ENCODE measurements at places on chromosomes 12 and 14.

GRCh38 chr12:68157380-68157779 is 2.2 kb downstream of the IFNG start:
- peak; percentile 25 for DNase-seq

DNA sequence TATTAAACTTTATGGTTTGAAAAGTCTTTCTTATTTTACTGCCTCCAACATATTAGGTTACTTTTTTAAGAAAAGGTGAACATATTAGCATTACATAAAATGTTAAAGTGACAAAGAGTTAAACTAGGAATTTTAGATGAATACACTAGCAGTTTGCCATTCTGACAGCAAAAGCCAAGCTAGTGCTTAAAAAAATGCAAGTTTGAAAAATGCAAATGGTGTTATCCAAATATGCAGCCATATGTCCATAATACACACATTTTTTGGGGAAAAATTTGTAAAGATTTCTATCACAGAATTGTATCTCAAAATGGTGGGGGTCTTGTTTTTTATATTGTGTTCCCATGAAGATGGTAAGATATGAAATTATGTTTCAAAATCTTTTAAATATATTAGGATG is 466.1 kb downstream of the FOXG1 start:
- no peak for DNase-seq

DNA sequence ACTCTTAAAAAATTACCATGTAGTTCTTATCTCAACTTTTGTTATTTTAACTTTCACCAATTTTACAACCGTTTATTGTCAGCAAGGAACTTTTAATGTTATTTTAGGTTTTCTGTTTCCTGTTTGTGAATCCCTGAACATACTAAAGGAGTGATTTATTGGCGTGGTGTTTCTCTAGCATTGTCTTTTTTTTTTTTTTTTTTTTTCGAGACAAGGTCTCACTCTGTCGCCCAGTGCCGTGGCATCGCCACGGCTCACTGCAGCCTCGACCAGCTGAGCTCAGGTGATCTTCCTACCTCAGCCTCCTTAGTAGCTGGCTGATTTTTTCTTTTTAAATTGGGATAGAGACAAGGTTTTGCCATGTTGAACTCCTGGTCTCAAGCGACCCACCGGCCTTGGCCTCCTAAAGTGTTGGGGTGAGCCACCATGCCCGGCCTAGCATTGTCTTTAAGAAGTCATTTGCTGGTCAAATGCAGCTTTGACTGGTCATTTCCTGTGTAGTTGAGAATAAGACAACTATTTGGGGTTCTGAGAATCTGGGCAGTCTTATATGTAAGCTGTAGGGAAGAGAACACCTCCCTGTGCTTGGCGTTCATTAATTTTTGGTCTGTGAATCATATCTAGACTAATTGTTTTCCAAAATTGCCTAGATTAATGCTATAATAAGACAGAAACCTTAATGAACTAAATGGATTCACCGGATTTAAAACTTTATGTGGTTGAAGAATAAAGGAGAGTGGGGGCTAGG is 2.1 kb downstream of the WASHC4 start:
- DNase-seq = no peak

- DNase-seq = no peak
Measured at GRCh38 chr12:97637770-97638169, 175.2 kb downstream of the RMST start.

DNA sequence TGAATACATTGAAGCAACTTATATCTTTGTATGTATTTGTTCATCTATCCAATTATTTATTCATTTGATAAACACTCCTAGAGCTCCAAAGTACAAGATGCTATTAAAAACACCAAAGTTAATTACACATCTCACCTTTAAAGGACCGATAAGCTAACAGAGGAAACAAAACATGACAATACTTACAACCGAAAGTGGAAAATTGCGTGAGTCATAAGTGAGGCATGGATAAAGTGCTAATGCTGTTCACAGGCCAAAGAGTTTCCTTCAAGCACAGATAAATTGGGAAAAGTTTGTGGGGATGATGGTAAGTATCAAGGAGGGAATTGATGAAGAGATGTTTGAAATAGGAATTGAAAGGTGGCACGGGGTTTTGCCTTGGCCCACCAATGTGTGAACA is 172.8 kb upstream of the KITLG start:
- DNase-seq = no peak

DNA sequence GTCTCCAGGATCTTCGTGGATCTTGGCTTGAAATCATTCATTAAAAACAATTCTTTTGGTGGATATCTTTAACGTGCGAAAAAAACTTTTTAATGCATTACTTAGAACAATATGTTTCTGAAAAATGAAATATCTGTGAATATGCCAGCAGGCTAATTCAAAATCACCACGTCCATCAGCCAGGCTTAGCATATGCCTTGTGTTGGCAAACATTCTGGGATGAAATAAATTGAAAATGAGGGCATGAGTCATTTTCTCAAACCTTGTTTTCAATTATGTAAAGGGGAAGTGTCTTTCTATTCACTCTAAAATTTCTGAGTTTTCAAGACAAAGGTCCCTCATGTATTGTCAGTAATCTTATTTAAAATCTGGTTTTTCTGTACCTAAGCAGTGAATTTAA is 393.9 kb downstream of the PAWR start:
- no peak for DNase-seq

GRCh38 chr14:75439989-75440388 is 12.2 kb downstream of the JDP2 start:
- DNase-seq = no peak

DNA sequence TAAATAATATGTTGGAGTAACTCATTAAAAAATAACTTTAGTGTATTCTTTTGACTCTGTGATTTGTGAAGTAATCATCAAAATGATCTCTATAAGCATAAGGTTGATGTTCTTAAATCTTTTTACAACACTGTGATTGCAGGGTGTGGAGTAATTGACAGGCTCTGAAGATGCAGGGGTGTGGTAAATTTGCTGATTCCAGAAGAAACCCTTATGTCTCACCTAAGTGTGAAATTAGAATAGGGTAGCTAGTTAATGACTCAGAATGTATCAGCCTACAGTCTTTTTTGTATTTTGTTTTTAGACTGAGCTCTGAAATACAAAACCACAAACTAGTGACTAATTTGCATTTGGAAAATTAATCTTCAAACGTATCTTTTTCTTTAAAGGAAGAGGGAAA is 5.9 kb downstream of the PRPF39 start:
- peak; percentile 57 for DNase-seq

- DNase-seq = no peak
Measured at GRCh38 chr12:70268972-70269371, 25.7 kb downstream of the CNOT2 start.

DNA sequence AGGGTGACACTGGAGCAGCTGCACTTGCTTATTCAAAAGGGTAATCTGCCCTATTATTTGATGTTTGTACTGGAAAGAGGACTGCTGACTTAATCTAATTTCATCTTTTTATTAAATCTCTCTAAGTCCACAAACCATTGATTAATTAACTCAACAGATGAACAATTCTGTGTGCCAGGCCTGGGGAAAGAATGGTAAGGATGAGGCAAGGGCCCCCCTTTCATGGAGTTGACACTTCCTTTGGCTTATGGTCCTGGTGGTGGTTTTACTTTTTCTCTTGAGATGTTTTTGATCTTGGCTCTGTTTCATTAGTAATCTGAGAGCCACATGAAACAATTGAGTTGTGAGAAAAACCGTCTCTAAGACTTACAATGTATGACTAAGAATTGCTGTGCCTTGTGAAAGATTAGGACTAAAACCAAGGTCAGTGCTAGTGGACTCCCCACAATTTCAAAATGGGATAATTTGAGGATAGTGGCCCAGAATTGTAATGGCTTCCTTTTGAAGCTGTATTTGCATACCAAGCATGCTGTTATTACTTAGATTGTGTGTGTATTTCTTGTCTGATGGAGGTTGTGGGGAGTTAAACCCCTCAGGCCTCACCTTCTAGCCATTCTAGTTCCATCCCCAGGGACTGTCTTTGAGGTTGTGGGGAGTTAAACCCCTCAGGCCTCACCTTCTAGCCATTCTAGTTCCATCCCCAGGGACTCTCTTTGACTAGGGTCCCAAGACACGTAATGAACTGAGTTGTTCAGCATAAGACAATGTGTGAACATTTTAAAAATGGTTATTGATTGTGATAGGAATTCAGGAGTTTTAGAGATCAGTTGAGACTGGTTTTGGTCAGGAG is 52.5 kb upstream of the EVL start:
- DNase-seq = no peak

GRCh38 chr14:36207500-36207899 is 31.0 kb upstream of the PTCSC3 start:
- no peak for DNase-seq

DNA sequence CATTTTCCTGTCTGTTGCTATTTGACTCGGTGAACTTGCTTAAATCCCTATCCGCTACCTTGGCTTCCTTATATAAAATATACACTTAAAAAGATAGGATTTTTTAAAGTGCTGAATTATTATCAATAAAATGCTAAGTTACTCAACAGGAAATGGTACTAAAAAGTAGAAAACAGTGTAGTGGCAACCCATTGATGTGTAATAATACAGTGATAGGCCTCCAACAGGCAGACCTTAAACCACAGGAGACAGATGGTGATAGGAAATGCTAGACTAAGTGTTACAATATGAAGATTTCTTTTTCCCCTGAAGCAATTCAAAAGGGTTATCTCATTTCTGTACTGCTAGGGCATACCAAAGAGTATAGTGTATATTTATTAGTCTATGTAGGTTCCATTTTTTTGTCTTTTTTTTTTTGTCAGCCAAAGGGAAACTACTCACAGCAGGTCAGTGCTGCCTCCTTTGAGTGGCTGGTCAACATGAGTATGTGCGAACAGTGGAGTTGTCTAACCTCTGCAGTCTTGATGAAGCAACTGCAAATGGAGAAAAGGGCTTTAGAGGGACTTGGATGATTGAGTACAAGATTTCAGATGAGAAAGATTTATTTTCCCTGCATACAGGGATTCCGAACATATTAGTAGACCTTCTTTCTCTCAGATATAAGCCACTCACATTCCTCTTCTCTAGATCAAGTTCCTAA is 183.8 kb downstream of the ACSS3 start:
- DNase-seq = no peak

- DNase-seq = no peak
Measured at GRCh38 chr14:104603711-104604401, 716 bp downstream of the TMEM179 start.

GRCh38 chr14:46951103-46951502 is 299.5 kb upstream of the RPL10L start:
- no peak for DNase-seq

DNA sequence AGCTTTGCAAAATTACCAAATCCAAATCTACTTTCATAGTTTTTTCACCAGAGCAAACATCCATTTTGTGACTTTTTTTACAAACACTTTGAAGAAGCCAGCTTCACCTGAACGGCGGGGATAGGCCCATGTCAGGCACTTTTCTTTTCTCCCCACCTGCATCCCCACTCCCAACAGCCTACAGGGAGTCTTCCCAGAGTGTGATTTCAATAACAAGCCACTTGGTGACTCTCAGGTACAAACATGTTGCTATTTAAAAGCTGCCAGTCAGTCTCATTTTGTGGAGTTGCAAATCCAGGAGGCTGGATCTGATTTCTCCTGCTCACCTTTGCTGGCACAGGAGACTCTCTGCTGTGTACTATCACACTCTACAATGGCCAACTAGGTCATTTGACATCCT is 285.5 kb downstream of the KCNH5 start:
- DNase-seq = no peak

DNA sequence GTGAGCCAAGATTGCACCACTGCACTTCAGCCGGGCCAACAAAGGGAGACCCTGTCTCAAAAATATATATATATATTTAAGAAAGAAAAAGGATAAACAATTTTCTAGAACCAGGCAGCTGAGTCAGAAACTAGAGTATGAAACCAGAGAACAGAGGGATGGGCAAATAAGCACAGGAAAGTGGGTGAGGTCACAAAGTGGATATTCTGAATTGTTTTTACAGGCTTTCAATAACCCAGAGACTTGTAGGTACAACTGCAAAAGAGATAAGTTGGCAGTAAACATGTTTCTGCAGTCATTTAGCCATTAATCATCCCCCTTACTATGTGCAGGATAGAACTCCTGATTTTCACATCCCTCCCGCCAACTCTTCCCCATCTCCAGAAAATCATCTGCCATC is 94.2 kb downstream of the BTG1 start:
- no peak for DNase-seq

DNA sequence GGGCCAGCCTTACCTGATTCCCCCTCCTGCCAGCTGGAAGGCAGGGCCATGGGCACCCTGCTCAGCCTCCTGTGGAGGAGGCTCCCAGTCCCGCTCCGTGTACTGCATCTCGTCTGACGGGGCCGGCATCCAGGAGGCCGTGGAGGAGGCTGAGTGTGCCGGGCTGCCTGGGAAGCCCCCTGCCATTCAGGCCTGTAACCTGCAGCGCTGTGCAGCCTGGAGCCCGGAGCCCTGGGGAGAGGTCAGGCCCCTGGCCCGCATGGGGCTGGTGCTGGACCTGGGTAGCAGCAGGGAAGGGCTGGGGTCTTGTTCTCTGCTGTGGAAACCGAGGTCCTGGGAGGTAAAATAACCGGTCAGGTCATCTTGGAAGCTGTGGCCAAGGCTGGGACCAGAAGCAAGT is 16.4 kb downstream of the PAPLN start:
- no peak for DNase-seq

- no peak for DNase-seq
Measured at GRCh38 chr14:101030586-101030985, 127.1 kb upstream of the RTL1 start.

- DNase-seq = peak; percentile 13
Measured at GRCh38 chr12:96486751-96487613, 2.4 kb upstream of the CFAP54 start.

- DNase-seq = peak; percentile 95
Measured at GRCh38 chr14:50062438-50063085, 53.8 kb downstream of the VCPKMT start.

DNA sequence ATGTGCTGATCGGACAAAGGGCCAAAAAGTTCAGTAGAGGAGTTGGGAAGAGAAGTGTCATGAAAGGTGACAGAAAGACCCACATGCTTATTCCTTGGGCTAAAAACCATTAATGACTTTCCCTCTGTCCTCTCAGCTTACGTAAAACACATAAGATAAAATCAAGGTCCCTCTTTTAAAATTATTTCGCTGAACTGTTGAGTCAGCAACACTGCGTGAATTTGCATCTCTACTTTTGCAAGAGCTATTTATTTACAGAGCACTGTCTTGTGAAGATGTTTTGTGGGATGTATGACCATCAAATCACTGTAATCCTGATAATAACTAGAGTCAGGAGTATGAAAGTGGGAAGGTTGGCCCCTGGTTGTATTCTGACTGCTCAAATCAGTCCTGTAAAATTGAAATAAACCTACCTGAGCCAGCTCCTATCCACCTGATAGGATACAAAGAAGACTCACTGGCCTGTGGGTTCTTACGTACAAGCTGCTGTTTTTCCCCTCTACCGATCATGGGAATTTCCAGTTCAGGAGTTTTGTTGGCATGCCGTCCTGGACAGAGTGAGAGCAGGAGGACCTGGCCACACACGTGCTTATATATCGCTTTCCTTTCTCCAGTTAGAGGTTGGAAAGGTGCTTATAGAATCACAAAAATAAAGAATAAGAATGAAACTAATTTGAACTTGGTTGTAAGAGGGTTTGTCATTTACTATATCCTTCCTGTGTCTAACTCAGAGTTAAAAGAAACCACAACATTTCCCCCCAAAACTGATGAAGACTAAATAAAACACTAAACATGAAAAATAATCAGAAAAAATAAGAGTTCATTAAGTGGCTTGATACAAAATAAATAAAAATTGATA is 42.9 kb downstream of the IFNG-AS1 start:
- DNase-seq = no peak

- DNase-seq = no peak
Measured at GRCh38 chr14:21915826-21916225, 242.2 kb upstream of the OR4E1 start.

GRCh38 chr12:64083285-64084210 is 138.5 kb downstream of the KICS2 start:
- no peak for DNase-seq

- DNase-seq = peak; percentile 26
Measured at GRCh38 chr12:10214136-10214894, 1.6 kb downstream of the GABARAPL1 start.
